DMS 273 treated with DMSO at 0.1 percent for 48 hours (cell line): ENCODE measurements at places on chromosomes 2 and 18.

DNA sequence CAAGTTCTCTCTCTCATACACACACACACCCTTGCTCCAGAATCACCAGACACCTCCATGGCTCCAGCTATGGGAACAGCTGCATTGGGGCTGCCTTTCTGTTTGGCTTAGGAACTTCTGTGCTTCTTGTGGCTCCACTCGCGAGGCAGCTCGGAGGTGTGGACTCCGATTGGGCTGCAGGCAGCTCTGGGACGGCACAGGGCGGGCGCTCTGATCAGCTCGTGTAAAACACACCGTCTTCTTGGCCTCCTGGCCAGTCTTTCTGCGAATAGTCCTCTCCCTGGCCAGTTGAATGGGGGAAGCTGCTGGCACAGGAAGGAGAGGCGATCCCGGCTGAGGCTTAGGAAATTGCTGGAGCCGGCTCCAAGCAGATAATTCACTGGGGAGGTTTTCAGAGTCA lies 22.4 kb downstream of the FOSL2 start:
- no peak for DNase-seq

- no peak for DNase-seq
These were observed 267.3 kb downstream of the SLC8A1 start for GRCh38 chr2:40184551-40184950.

- no peak for DNase-seq
These were observed 1358.7 kb upstream of the NRXN1 start for GRCh38 chr2:52390651-52391050.

GRCh38 chr18:62277045-62277444 lies 48.1 kb upstream of the TNFRSF11A start:
- no peak for DNase-seq

GRCh38 chr2:230981704-230982103 lies 14.2 kb upstream of the SPATA3 start:
- DNase-seq: no peak
